ENCODE measurements at places on chromosomes 5 and 9.

DNA sequence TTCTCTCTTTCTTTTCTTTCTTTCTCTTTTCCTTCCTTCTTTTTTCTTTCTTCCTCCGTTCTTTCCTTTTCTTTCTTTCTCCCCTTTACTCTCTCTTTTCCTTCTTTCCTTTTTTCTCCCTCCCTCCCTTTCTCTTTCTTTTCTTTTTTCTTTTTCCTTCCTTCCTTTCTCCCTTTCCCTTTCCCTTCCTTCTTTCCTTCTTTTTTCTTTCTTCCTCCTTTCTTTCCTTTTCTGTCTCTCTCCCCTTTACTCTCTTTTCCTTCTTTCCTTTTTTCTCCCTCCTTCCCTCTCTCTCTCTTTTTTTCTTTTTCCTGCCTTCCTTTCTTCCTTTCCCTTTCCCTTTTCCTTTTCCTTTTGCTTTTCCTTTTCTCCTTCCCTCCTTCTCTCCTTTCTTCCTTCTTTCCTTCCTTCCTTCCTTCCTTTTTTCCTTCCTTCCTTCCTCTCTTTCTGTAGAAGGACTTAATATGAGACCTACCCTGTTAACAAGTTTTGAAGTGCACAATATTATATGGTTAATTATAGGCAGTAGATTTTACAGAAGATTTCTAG, 142.7 kb upstream of the CD180 start:
- no peak for DNase-seq

DNA sequence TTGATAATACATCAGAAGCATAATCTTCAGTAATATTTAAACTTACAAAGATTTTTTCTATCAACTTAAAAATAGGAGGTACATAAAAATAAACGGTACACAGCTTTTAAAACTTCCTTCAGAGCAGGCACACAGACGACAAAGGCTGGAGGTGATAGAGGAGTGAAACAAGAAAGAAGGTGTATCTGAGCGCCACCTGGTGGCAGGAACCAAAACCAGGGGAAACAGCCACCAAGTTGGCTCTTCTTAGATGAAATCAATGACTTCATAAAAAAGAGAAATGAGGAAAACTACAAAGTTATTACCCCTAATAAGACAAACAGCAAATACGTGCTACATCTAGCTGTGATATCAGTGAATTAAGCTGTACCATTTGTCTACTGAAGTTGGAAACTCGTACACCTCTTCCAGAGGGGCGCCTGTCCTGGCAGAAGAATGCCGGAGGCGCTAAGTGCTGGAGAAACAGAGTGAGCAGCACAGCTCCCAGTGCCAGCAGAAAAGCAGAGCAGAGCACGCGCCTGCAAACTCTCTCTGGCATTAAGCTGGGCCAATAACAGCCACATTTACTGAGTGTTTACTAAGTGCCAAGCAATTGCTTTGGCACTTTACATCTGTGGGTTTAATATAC, 85.9 kb downstream of the SETX start:
- peak; percentile 47 for DNase-seq

GRCh38 chr5:2708751-2709150, 42.7 kb downstream of the IRX2 start:
- DNase-seq = no peak

DNA sequence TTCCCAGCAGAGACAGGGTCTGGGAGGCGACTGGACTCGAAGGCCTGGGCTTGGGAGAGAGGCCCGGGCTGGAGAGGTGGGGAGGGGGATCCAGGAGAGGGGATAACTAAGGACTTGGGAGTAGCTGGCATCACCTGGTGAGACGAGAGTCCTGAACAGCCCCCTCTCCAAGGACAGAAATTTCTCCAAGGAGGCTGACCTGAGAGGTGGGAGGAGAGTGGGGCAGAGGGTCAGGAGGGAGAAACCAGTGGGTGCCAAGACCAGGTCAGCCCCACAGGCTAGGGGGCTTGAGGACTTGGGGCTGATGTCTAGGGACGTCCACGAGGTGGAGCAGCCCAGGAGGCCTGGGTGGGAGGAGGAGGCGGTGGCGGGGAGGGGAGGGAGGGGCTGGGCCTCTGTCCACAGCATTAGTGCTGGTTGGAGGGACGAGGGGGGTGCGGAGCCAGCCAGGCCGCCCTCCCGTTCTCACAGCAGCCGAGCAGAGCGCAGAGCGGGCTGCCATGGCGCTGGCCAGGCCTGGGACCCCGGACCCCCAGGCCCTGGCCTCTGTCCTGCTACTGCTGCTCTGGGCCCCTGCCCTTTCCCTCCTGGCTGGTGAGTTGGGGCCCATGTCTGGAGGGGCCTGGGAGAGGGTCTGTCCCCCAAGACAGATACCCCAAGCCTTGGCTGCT, at the start of gene CRB2:
TSS of gene CRB2 (plus strand) at position 437 of the 671 bp plus-strand sequence. CDS start at position 501, 64 bp downstream.
- no peak for DNase-seq

DNA sequence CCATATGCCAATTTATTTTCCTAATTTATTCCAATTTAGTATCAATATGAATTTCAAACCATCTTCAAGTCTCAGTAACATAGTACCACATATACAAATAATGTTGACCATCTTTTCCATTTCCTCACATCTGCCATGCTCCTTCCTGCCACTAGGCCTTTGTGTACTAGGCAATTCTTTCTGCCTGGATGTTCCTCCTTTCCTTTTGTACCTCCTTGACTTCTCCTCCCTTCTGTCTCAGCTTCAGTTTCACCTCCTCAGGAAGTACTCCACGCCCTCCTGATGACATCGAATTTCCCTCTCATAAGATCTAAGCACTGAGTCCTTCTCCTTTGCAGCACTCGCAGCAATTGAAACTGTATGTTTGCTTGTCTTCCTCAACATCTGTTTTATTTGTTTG, 53.9 kb downstream of the MEF2C start:
- DNase-seq = no peak

DNA sequence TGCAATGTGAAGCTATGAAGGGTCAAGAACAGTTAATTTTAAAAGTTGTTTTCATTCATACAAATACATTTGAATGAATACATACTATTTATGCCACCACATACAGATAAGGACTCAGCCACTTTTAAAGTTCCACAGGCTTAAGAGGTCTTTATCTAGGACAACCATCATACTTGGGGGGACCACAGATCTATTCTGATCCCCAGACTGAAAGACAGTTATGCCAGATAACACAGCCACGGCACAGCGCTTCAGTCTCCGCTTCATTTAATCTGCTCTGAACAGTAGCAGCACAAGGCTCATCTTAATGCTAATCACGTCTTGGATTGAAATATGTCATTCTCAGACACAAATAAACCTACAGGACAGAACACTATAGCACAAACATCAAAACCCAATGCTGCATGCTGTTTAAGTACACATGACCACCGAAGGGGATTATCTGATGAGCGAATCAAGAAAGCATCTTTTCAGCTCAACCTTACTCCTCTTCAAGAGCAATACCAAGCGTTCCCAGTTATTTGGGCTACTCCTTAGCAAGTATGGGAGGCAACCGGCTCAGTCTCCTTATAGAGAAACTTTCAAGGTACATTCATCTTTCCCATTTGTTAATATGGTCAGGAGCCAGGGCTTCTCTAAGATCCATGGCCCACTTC, 33.3 kb downstream of the PUM3 start:
- no peak for DNase-seq
